CD8-positive, alpha-beta memory T cell (primary cell): ENCODE measurements at places on chromosomes 3 and 15.

GRCh38 chr3:107450254-107450893 lies 72.4 kb upstream of the BBX start:
- DNase-seq, result no peak

GRCh38 chr3:111831840-111832239 lies 27.2 kb upstream of the PHLDB2 start:
- no peak for DNase-seq

GRCh38 chr3:66182246-66182645 lies 38.6 kb upstream of the SLC25A26 start:
- DNase-seq, result no peak

DNA sequence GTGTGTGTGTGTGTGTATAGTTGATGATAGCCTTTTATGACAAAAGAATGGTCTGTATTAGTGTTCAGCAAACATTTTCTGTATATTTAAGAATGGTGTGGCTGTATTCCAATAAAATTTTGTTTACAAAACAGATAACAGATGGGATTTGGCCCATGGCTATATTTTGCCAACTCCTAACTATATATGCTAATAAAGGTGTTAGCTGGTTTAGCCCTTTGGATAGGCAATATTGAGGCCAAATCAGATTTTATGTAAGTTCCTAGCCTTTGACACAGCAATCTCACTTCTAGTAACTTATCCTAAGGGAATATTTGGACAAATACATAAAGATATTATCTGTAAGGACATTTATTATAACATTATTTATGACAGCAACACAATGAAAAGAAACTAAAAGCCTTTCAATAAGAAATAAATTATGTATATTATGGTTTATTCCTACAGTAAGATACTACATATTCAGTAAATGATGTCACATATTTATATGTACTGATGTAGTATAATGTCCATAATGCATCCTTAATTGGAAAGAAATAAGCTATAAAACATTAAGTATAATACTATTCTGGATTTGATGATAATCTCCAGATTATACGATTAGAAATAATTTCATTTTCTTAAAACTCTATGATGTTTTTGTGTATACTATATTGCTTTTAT lies 264.0 kb downstream of the RBMS3 start:
- DNase-seq, result no peak

GRCh38 chr3:79086514-79086913 lies 681.3 kb downstream of the ROBO1 start:
- DNase-seq, result no peak

GRCh38 chr3:132749786-132750185 lies 27.6 kb upstream of the NPHP3 start:
- DNase-seq, result no peak

- no peak for DNase-seq
These were observed 33.8 kb downstream of the SCAP start for GRCh38 chr3:47441796-47442551.

- DNase-seq, result no peak
These were observed 282.1 kb downstream of the THSD4 start for GRCh38 chr15:71397377-71397776.

DNA sequence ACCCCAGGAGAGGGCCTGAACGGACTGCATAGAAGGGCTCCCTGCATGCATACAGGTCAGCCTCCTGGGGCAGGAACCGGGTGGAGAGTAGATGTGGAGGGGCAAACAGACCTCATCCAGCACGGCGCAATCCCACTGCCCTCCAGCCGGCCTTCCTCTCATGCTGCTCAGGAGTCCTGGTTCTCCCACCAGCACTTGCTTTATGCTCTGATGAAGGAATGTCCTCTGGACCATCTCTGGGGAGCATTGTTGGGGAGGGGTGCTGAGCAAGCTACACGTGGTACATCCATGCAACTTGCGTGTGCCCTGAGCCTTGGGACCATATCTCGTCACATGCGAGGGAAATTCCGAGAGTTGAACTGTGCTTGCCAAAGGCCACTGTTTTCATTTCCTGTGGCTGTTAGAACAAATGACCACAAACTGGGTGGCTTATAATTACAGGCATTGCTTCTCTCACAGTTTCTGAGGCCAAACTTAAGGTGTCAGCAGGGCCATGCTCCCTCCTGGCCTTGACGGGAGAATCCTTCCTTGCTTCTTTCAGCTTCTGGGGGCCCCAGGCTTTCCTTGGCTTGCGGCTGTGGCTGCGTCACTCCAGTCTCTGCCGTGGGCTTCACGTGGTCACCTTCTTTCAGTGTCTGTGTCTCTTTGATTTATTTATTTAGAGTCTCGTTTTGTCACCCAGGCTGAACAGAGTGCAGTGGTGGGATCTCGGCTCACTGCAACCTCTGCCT lies 12.2 kb downstream of the SELENOS start:
- no peak for DNase-seq

DNA sequence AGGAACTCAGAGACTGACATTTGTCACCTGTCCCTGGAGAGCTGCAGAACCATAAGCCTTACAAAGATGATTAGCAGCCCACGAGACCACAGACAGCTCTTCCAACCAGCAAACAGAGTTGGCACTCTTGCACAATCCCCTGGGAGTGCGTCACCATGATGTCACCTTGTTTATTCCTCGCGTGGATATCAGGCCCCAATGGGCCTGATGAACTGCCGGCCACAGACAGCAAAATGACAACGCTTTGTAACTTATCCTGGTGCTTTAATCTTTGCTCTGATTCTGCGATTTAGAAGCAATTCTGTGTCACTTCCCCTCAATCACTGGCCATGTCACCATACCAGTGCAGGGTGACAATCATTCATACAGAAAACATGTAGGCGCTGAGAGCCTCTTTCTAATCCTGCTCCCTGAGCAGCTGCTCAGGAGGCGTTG lies 89.2 kb downstream of the TAMM41 start:
- no peak for DNase-seq

DNA sequence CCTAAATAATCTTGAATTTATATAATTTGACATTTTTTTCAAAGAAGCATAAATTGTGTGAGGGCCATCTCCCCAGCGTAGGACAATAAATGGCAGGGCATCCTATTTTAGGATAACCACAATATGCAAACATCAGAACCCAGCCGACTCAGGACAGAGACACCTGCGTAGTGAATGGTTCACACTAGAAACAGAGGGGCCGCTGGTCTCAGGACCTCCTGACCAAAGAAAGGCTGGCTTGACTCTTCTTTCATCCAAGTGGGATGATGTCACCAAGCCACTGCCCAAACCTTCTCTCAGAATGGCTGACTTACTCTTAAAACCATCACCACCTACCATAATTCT lies 162.1 kb downstream of the FOXP1 start:
- DNase-seq, result no peak

DNA sequence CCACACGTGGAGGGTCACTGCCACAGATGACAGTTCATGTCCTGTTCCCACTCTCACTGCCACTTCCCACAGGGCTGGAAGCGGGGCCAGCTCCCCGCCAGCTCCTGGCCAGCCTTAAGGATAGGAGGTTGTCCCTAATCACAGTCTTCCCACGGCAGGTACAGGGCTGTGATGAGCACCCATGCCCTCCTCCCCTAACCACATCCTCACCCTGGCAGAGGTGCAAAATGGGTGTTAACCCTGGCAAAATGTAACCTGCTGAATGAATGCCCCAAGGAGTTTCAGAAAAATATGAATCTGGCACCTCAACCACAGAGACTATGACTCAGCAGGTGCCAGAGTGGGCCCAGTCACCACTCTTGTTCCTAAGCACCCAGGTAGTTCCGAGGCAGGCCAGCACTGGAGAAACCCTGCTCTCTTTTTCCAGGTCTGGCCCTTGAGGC lies 185.1 kb upstream of the TPM1 start:
- DNase-seq, result no peak

DNA sequence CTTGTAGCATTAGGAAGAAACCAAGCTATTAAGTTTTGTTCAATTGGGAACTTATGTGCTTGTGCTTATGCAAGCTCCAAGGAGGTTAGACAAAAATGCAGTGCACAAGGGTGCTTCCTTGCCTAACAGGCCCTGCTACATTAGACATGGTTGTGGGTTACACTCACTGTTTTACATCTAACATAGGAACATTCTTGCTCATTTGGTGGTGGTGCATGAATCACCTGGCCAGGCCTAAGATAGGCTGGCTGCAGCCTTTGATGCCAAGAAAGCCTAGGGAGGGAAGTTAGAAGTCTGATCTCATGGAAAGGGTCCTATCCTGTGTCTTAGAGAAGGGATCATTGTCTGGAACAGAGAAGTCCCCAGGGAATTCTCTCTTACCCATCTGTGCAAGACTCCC lies 43.5 kb downstream of the CA12 start:
- no peak for DNase-seq

GRCh38 chr3:171658841-171659240 lies 151.4 kb downstream of the PLD1 start:
- DNase-seq, result no peak

GRCh38 chr3:20648294-20648693 lies 462.3 kb upstream of the SGO1 start:
- DNase-seq, result no peak

- no peak for DNase-seq
These were observed 54.8 kb upstream of the CHRNB4 start for GRCh38 chr15:78695854-78696253.

DNA sequence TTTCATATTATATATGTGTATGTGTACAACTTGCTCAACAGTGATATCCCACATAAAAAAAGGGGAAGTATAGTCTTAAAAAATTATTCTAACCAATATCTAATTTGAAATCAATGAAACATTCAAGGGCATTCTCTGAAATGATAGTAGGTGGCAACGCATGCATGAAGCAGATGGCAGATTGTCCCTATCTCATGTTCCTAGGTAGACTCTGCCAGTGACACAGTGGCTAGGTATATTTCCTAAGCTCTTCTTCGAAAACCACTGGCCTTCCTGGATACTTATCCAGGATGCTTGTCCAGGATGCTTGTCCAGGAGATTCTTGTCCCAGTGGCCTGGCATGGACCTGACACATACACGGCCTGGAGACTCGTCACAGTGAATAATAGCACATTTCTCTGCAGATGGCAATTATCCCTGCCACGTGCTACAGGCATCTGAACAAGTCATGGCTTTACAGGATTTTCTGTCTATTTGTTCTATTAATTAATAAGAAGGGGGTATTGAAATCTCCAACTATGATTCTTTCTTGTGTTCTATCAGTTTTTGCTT lies 54.9 kb downstream of the OCA2 start:
- no peak for DNase-seq

- DNase-seq, result no peak
These were observed 10.1 kb upstream of the FOXB1 start for GRCh38 chr15:59993950-59994401.

- no peak for DNase-seq
These were observed 5.0 kb downstream of the WNT7A start for GRCh38 chr3:13874891-13875290.

DNA sequence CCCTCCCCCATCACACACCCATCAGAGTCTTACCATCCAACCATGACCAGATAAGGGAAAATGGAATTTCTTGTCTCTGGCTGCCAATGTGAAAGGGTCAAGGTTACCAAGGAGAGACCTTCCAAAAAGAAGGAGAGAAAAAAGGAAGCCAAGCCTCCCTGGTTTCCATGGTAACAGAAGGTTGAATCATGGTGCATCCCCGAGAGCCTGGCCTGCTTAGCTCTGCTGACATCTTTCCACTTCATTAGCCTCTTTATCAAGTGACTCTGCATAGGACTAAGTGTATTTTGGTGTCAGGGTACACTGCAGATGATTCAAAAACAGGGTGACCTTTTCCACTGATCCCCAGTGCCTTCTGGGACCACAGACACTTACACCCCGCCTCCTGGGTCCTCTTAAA lies 225.7 kb upstream of the PPP2R3A start:
- no peak for DNase-seq

- no peak for DNase-seq
These were observed at the start of gene ABCF3 for GRCh38 chr3:184186184-184186901. Gene ABCF3 (plus strand): TSS chr3:184186199. CDS start chr3:184186208, 9 bp downstream.

GRCh38 chr3:27939521-27939920 lies 217.4 kb upstream of the EOMES start:
- DNase-seq, result no peak

DNA sequence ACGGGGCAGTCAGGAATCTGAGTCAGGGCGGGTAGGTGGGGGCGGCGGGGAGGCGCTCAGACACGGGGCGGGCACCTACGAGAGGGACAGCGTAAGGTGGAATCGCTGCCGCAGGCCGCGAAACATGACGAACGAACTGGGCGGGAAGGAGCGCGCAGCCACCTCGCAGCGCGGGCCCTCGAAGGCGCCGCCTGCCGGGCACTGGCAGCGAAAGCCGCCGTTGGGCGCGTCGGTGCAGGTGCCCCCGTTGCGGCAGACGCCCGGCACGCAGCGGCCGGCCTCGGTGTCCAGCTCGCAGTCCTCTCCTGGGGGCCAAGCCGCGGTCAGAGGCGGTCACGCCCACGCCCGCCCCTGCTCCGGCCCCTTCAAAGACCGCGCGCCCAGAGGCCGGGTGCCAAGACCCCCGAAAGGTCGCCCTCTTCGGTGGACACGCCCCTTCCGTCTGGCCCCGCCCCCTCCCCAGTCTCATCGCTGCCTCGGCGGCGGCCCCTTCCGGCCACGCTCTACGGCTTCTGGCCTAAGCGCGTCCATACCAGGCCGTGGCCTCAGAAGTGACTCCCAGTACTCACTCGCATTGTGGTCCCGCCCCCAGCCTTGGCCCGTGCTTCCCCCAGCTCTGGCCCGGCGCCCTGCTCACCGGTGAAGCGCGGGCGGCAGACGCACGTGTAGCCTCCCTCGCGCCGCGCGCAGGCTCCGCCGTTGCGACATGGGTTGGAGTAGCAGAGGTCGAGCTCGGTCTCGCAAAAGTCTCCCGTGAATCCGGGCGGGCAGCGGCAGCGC lies 6.4 kb downstream of the CELSR3 start:
- peak; percentile 89 for DNase-seq

DNA sequence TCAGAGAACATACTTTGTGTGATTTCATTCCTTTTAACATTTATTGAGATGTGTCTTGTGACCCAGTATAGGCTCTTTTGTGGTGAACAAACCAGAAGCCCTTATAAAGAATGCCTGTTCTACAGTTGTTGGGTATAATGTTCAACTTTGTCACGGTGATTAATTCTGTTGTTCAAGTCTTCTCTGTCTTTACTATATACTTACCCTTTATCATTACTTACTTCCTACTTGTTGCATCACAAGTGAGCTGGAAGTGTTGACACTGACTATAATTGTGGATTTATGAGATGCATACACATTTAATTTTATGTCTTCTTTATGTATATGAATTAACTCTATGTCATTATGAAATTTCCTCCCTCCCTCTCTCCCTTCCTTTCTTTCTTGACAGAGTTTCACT lies 59.7 kb upstream of the TBL1XR1 start:
- DNase-seq, result no peak

GRCh38 chr3:2978977-2979732 lies 131.0 kb downstream of the IL5RA start:
- no peak for DNase-seq

- no peak for DNase-seq
These were observed 74.2 kb upstream of the ICE2 start for GRCh38 chr15:60553163-60553562.

DNA sequence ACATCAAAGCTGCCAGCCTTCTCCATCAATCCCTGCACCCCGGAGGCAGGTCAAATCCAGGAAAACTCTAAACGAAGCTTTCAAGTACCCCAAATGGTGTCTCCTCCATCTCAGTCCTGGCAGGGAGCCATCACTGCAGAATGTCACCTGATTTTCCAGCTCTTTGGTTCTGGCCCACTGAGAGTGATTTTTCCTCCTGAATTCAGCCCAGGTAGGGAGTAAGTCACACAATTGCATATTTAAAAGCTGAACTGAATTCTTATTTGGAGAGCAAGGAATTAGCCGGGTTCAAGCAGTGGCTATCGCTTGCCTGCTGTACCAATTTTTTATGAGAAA lies 5.3 kb downstream of the RFTN1 start:
- no peak for DNase-seq

GRCh38 chr3:16307832-16308531 lies 43.0 kb downstream of the OXNAD1 start:
- DNase-seq, result no peak

GRCh38 chr15:58146749-58147148 lies 8.6 kb downstream of the AQP9 start:
- DNase-seq, result no peak
